Activated CD4-positive, CD25-positive, alpha-beta regulatory T cell (primary cell): ENCODE measurements at places on chromosomes 2 and 18.
A peak's percentile ranks its signal among the peaks of the same experiment; 100 is the strongest.

DNA sequence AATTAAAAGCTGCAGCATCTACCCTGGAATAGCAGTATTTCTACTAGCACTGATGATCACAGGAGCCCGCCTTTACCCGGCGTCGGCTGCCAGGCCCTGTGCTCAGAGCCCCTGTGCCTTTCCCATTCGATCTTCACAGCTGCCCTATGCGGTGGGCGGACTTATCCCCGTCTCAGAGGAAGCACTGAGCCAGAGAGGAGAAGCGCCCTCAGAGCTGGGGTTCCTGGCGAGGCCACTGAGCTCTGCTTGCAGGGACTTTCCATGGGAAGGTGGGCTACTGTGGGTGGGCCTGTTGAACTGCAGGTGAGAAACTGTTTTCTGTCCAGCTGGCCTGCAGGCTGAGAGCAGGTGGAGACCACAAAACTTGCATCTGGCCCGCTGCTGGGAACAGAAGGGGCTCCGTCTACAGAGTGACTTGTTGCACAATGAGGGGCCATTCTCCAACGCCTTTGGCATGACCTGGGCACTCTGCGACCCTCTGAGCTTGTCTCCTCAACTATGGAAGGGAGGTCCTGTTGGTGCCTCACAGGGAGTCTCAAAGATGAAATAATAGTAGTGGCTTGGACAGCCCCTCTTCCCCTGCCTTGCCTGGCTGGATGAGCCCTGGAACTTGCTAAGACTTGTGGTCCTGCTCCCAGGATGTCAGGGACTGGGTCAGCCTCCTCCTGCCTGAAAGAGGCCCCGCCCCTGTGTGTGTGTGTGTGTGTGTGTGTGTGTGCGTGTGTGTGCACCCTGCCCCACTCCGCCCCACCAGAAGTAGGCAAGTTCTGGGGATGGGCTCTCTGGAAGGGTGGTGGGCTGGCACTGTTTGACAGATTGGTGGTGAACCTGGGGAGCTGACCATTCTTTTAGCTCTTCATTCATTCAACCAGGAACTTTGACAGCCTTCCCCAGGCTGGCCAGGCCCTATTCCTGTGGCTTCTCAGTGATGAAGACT is 32.7 kb downstream of the GLI2 start:
- DNase-seq, result no peak

DNA sequence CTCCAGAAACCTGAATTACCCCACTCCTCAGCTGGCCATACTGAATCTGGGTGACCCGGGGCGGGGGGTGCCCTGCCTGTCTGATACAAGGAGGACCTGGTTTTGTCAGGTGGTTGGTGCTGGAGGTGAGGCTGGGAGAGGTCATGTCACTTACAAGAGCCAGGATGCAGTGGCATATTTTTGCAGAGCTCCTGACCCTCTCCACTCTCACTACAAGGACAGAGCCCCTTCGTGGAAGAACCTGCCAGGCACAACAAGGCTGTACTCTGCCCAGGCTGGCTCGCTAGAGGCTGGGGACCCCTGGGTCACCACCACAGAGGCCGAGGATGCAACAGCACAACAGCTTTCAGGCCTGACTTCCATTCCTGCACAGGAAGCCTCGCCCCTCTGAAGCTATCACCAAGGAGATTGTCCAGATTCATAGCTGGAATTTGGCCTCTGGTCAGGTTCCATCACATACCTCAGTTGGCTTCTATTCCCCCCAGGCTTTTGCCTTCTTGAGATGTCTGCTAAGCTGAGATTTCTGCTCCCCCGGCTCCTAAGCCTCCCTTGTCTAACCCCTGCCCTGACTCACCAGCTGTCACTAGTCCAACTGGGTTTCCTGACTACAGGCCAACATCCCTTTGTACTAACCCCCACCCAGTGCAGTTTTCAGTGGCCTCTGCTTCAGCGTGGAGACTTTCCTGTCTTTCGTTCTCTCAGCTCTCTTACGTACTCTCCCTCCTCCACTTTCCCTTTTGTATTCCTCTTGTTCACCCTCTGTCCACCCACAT is 132.5 kb upstream of the EPAS1 start:
- no peak for DNase-seq

DNA sequence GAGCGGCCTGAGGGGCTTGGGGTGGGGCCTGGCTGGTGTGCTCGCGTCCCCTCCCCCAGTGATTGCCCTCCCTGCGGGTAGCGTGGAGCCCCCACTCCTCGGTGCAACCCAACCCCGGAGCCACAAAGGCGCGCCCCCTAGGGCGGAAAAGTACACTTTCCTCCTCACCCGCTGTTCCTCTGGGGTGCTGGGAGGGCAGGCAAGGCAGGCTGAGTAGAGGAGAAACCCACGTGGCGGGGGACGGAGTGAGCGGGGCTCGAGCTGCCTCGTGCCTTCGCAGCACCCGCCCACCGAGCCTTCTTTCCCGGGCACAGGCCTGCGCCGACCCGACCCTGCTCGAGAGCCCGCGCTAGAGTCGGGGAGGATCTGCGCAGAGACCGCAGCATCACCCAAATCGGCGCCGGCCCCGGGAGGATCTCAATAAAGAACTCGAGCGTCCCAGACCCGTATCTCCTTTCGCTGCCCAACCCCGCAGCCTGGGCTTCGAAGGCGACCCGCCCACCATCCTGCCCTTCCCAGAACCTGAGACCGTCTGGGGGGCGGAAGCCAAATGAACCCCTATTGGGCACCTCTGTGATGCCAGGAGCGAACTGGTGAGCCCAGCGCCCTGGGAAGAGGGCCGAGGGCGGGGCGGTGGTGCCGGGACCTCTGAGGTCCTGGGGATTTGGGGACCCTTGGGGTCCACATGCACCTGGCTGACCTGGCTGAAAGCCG is 1.5 kb downstream of the UCN start:
- no peak for DNase-seq

DNA sequence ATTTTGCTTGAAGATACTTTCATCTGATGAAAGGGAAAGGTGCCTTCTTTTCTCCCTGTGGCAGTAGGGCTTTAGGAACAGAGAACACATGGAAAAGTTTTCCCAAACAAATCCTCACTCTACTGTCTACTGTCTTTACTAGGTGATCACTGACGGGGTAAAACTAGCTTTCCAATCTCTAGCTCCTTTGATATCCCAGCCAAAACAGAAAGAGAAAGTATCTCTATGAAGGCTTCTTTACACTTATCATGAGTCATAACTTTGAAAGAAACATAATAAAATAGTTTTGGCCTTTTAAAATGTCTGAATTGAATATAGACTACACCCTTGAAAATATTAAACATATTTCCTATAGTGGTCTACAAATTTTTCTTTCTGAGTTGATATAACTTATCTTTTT is 214.5 kb downstream of the DSEL start:
- no peak for DNase-seq

GRCh38 chr2:229578052-229578846 is 136.1 kb downstream of the DNER start:
- DNase-seq, result no peak

- DNase-seq, result no peak
Measured at GRCh38 chr18:57210107-57210715, 63.3 kb downstream of the BOD1L2 start.

GRCh38 chr2:227461811-227462461 is 10.0 kb upstream of the AGFG1 start:
- no peak for DNase-seq

DNA sequence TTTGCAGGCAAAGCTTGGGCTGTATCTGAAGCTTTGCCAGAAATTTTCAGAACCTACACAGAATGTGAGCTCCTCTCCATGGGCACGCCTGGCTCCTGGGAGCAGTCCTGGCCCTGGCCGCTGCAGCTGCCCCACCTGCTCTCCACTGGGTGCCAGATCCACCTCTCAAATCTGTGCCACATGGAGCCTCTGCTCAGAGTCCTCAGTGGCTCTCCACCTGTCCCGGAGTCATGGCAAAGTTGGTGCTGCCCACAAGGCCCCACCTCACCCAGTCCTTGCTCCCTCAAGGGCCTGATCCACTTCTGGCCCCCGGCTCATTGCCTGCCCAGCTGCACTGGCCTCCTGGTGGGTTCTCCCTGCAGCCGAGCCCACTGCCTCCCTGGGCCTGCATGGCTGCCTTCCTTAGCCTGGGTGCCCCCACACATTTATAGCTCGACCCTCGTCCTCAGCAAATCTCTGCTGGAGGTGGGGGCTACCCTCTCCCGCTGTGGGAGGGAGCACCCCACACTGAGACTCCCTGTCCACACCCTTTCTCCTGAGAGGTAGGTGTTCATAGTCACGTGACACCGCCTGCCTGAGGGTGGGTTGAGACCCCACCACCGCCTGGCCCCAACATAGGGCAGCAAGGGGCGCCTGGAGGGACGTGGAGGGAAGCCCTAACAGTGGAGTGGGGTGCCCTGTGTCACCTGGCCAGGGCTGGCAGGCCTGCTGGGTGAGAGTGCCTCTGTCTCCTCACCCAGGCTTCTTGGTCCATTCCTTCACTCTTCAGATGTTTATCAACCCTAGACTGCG is 224.1 kb downstream of the SH3RF3 start:
- DNase-seq, result no peak

- no peak for DNase-seq
Measured at GRCh38 chr18:49359732-49360444, 100.6 kb downstream of the DYM start.

GRCh38 chr2:230329946-230330605 is 3.1 kb downstream of the SP140L start:
- no peak for DNase-seq

GRCh38 chr2:84741182-84741822 is 139.6 kb downstream of the TRABD2A start:
- DNase-seq, result peak; percentile 11

DNA sequence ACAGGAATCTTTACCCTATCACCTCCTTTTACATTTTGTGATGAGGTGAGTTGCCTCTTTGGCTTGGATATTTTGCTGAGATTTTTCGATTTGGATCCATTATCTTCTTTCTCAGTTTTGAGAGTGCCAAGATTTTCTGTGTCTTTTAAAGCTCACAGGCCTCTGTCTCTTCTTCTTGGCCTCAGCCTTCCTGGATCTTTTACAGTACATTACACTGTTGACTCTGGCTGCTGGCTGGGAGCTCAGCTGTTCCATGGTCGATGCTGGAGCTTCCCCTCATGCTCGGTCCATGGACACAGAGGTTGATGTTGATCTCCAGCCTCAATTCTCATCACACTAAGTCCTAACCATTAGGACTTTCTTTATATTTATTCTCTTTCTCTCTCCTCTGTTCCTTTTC is 332.8 kb upstream of the UBE2E3 start:
- no peak for DNase-seq

GRCh38 chr2:134836986-134837385 is 1.4 kb upstream of the ACMSD start:
- DNase-seq, result no peak

DNA sequence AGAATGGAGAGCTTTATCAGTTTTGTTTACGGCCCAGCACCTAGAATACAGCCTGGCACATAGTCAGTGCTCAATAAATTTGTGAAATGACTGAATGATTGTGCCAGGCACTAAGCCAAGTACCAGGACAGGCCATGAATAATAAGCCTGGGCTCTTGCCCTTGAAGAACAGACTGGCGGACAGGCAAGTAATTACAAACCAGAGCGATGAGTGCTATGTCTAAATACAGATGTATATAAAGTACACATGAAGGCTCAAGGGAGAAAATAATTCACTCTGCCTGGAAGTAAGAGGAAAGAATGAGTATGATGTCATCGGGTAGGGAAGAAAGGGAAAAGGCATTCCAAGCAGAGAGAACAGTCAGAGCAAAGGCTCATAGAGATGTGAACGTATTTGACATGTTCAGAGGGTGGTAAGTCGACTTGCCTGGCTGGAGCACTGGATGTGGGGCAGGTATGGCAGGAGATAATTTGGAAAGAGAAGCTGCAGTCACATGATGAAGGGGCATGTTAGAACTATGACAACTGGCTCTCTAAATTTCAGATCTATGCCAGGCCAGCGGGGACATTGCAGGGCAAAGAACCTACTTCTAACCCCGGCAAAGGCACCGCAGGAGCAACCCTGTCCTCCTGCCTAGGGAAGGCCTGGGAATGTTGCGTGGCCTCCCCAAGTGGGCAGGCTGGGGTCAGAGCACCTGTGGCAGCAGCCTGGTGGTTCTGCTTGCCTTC is 119.1 kb upstream of the STPG4 start:
- DNase-seq, result no peak

- no peak for DNase-seq
Measured at GRCh38 chr2:98548920-98549818, 59.1 kb downstream of the COA5 start.

- no peak for DNase-seq
Measured at GRCh38 chr18:76386071-76386470, 109.0 kb downstream of the ZNF516 start.

GRCh38 chr2:9145752-9146430 is 60.7 kb upstream of the ASAP2 start:
- DNase-seq, result no peak

- no peak for DNase-seq
Measured at GRCh38 chr18:23532848-23533247, 29.5 kb downstream of the RMC1 start.

GRCh38 chr2:127790694-127791529 is 20.1 kb downstream of the WDR33 start:
- no peak for DNase-seq

DNA sequence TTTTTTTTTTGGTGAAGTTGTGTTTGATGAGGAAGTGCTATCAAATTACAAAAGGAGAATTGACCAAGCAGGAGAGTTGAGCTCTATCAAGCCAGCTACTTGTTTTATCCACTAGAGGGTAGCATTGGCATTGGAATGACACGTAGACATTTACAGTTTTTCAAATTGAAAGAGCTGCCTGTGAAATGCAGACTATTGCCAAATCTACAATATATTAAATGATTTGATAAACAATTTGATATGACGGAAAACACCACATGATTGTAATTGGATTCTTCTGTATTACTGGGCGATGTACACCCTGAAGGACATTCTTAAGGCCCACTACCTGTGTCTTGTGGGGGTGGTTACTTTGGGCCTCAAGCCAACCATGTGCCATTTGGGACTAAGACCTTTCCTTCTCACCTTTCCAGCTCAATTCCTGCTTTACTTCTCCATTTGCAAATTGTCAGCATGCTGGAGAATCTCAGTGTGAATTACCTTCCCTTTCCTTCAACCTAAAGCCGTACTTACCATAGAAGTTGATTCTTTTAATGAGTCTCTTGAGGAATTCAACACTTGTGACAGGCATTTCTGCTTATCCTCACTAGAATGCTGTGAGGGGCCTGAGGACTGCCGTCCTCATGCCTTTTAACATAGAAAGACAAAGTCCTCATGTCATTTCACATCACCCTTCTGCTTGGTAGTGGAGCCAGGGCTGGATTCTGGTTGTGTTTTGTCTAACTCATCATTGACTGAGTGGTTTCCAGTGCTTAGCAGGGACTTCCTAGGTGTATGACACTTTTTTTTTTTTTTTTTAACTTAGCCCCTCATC is 134.8 kb upstream of the THUMPD2 start:
- DNase-seq, result no peak

- DNase-seq, result no peak
Measured at GRCh38 chr2:221914334-221914880, 342.3 kb upstream of the EPHA4 start.

DNA sequence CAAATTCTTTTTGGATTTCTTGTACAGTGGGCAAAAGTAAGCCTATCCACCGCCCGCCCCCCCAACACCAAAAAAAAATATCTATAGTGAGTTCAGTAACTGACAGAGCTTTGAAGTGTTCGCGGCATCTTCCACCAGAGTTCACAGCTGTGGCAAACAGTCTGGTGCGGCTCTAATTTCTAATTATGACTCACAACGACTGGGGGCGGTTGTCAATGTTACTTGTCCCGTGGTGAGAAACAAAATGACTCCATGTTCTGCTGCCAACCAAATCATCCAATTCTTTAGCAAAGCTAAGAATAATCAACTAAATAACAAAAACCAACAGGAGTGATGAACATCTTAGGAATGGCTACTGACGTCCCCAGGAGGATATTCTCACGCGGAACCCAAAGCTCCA is 392.5 kb upstream of the SALL3 start:
- no peak for DNase-seq

- DNase-seq, result no peak
Measured at GRCh38 chr2:198351647-198352046, 547.3 kb downstream of the PLCL1 start.

GRCh38 chr2:44772131-44772530 is 169.4 kb upstream of the SIX3 start:
- no peak for DNase-seq
